ENCODE measurements at places on chromosomes 7 and 10. TPM values are rescaled to one million over a fixed set of nuclear protein-coding genes. Genes with fewer than 3 reads are reported as not detected.

Gene TMEM236
- total RNA-seq, result under 0.01 TPM

Gene SNCG
- total RNA-seq, result 5.3 TPM

Gene TRPV5
- not detected for total RNA-seq

Gene RBP3
- not detected for total RNA-seq

Gene PCLO
- not detected for total RNA-seq

Gene AKR1B1
- total RNA-seq, result 137 TPM

Gene SPDYE8
- not detected for total RNA-seq

Gene MACC1
- total RNA-seq, result 0.18 TPM

Gene HOXA6
- total RNA-seq, result not detected

Gene PPP1R3A
- not detected for total RNA-seq

Gene KIAA1217
- 2.2 TPM for total RNA-seq

Gene TBXAS1
- total RNA-seq, result 8.6 TPM

Gene LRRC17
- 242 TPM for total RNA-seq

Gene NEURL1
- total RNA-seq, result not detected

Gene SLIT1
- total RNA-seq, result not detected

Gene C10orf53
- total RNA-seq, result not detected

Gene DPP6
- not detected for total RNA-seq

Gene DLX5
- total RNA-seq, result not detected

Gene ABCB8
- total RNA-seq, result 33.6 TPM

Gene NPSR1
- not detected for total RNA-seq

Gene CNOT4
- 7.2 TPM for total RNA-seq

Gene PNLIPRP3
- not detected for total RNA-seq

Gene VCL
- 211 TPM for total RNA-seq

Gene VPS50
- total RNA-seq, result 12.3 TPM

Gene RBM20
- not detected for total RNA-seq

Gene CPN1
- total RNA-seq, result not detected

Gene PPA1
- total RNA-seq, result 178 TPM

Gene NIPSNAP2
- 46.2 TPM for total RNA-seq

Gene C7orf57
- total RNA-seq, result not detected

Gene IL6
- 291 TPM for total RNA-seq

Gene SLC26A3
- total RNA-seq, result not detected

Gene UCN3
- total RNA-seq, result not detected

Gene GBX1
- not detected for total RNA-seq

Gene SPDYE2B
- total RNA-seq, result not detected
